Fibroblast of skin of left quadriceps (primary cell): ENCODE measurements at places on chromosomes 2 and 18.

DNA sequence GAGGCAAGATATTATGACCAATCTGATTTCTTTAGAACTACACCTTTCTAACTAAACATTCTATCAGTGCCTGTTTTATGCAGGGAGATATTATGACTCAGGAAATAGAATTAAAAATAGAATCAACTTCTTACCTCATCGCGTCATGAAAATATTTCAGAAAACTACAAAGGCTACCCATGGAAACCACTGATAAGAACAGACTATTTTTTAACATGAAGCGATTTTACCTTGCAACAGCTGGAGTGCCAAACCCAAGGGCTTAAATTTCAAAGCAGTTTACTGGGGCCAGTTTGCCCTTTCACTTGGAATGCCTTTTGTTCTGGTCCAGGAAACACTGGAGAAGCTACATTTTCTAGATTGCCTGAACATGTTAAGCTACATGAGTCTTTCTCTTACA, 304.8 kb upstream of the CCDC68 start:
- DNase-seq, result no peak

- no peak for DNase-seq
These were observed 16.7 kb upstream of the MSGN1 start for GRCh38 chr2:17799301-17800120.

DNA sequence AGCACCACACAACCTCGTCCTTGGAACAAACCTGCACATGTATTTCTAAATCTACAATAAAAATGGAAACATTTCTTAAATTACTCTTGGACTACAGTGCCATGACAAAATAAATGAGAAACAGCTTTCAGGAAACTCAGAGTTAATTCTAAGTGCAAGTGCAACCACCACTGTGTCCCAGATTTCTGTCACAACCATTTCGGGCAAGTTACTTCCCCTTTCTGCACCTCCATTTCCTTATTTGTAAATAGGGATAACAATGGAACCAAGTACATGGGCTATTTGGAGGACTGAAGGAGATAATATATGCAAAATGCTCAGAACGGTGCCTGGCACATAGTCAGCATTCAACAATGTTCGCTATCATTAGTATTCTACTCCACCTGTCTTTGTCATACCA, 93.2 kb downstream of the CACNB4 start:
- DNase-seq, result no peak

DNA sequence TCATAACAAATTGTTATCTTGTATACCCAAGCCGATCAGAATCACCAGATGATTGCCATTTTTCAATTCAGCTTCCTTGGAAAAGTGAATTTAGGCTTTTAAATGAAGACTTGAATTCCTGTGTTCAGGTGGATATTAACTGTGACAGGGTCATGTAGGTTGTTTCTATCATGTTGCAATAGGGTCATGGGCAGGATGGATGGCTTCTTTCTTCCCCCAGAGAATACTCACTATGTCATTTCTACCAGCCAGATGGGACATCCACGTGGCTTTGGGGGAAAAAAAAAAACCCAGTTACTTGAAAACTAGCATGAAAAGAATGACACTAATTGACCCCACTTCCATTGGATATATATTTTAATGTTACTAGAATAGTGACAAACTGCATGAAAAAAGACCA, 14.6 kb upstream of the DSG2 start:
- DNase-seq, result no peak

DNA sequence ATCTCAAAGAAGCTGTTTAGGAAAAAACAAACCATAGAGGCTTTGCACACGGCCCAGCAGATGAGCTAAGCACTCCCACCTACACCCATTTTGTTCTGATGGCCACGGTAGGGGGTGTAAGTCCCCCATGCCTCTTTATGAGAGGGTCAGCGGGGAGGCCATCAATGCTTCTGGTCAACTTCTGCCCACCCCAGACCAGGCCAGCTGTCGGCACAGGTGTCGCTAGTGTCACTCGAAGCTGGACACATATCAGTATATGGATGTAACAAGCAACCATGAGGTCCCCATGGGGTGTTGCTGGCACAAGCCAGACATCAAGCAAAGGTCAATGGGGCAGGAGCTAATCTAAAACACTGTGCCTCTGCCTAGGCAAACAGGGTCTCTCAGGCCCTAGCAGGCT, 23.7 kb upstream of the SLC35F6 start:
- DNase-seq, result no peak

DNA sequence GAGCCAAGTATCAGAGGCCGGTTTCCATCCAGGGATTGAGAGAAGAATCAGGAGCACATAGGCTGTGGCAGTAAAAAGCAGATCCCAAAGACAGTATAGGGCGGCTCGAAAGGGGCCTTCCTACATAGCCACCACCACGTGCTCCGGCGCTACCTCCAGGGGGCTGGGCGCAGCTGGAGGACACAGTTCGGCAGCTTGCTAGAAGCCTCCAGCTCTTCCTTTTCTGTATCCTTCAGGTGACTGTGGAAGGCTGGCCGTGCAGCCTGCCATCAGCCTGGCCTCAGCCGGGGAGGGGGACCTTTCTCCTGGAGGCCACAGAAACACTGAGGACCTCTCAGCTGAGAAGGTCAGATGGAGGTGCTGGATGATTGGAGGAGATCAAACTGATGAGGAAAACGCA, 183.6 kb upstream of the GLI2 start:
- no peak for DNase-seq

GRCh38 chr18:8627107-8627472, 17.9 kb downstream of the RAB12 start:
- DNase-seq, result no peak

DNA sequence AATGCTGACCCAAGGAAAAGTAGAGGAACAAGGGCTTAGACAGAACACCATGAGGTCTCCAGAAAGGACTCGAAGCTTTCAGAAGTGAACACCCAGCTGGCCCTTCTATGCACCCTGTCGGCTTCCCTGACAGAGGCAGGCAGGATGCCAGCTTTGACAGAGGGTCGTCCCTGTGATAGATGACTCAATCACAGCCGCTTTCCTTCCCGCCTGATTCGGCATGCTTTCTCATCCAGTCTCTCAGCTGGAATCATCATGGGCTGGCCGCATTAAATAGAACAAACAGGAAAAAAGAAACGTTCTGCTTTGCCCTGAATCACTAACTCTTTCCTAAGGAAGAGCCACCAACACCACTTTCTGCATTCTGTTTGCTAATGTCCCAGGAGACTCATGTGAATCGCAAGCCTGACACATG, 140.3 kb upstream of the RAB12 start:
- peak; percentile 11 for DNase-seq

DNA sequence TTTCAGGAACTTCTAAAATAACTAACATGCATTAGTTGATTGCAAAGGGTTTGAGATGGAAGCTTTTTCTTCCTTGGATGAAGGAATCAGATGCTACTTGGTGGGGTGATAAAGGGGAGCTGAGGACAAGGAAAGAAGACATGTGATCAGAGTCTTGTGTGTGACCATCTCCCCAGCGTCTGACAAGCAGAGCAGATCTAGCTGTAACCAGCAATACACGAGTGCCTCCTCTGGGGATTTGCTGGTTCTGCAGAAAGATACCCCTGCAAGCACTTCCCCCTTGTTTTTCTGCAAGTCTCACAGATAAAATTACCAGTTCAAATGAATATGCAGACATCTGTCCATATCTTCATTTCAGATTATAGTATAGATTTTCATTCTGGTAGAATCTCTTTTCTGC, 2.7 kb downstream of the CDH7 start:
- peak; percentile 10 for DNase-seq

- DNase-seq, result no peak
These were observed 37.7 kb upstream of the CTDP1 start for GRCh38 chr18:79641722-79642497.

GRCh38 chr2:214807653-214808052, 1.8 kb downstream of the BARD1 start:
- DNase-seq, result no peak

- no peak for DNase-seq
These were observed 1.2 kb upstream of the CLASP1 start for GRCh38 chr2:121650315-121650930.

GRCh38 chr2:65158557-65158956, 28.7 kb upstream of the RAB1A start:
- no peak for DNase-seq

- DNase-seq, result peak; percentile 40
These were observed 99.0 kb downstream of the SNTG2 start for GRCh38 chr2:1049691-1050090.

- DNase-seq, result no peak
These were observed 221.8 kb downstream of the INSIG2 start for GRCh38 chr2:118309946-118310680.

GRCh38 chr2:184767059-184767458, 168.7 kb downstream of the ZNF804A start:
- DNase-seq, result no peak

DNA sequence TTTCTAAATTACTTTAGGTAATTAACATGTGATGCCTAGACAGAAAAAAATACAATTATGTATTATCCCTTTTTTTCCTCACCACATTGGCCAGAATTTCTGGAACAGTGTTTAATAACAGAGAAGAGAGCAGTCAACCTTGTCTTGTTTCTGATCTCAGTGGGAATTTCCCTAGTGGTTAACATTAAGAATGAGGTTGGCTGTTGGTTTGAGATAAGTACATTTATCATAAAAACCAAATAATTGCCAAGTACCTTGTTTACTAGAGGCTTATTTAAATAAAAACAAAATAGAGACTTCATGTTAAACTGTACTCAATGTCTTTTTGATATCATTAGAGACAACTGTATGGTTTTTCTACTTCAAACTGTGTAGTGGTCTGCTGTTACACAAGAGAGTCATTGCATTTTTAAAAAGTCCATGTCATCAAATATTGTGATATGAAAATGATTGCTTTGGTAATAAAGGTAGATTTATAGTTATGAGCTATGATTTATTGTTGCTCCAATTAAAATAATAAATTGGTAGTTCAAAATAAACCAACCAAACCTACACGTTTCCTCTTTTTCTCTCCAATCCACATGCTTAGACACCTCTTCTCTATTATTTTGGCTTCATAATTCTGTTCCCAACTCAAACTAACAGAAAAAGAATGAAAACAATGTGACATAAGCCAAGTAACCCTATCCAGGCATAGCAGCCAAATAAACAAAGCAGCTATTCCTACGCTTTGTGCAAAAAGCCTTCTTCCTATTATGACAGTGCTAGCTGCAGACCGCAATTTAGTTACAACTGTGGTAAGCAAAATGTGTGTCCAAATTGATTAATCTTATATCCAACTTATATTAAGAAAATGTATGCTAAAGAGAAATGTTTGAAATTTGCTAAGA, 20.9 kb upstream of the TANK start:
- no peak for DNase-seq

GRCh38 chr2:26058390-26058789, 24.5 kb downstream of the RAB10 start:
- no peak for DNase-seq

GRCh38 chr2:101114268-101114783, 36.9 kb downstream of the TBC1D8 start:
- DNase-seq, result no peak

DNA sequence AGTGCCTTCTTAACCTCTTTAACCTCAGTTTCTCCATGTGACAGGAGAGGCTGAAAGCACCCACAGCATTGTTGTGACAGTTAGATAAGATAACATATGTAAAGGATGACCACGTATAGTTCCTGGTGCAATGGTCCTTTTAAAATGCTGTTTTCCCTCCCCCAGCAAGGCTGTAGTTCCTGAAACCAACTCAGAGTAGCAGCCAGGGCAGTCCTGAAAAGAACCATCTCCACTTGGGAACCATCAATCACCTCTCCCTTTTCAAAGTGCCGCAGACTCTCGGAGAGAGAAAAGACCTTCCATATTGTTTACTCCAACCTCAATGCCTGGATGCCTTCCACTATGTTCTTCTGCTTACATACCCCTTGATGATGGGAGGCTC, 158.8 kb downstream of the DDX1 start:
- DNase-seq, result no peak

DNA sequence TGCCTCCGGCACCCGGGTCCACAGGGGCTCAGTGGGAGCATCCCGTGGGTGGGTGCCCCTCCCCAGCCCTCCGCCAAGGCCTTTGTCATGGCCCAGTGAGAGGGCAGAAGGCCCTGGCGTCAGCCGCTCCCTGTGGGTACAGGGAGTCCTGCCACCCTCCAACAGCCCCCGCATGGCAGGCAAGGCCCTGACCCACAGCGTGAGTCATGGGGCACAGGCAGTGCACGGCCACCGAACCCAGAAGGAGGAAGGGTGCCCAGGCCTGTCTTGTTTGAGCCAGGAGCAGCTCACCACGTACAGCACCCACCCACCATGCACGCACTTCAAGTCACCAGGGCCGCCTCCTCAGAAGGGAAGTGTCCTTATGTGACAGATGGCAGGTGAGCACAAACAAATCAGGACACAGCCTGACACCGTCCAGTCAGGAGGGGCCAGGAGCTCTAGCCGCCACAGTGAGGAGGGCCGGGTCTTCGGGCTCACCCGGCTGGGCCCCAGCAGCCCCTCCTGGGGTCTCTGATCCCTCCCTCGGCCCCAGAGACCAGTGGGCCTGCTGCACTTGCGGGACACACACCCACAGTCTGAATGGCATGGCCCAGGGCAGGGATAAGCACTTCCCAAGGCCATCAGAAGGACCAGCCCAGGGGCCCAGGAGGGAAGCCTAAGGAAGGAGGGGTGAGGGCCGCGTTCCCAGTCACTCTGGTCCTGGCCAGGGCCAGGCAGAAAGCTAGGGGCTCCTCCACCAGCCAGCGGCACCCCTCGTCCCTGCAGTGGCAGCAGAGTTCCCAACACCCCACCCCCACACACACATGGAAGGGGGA, 25.8 kb downstream of the BIN1 start:
- no peak for DNase-seq

GRCh38 chr2:26812731-26813130, 26.9 kb downstream of the CENPA start:
- DNase-seq, result no peak

DNA sequence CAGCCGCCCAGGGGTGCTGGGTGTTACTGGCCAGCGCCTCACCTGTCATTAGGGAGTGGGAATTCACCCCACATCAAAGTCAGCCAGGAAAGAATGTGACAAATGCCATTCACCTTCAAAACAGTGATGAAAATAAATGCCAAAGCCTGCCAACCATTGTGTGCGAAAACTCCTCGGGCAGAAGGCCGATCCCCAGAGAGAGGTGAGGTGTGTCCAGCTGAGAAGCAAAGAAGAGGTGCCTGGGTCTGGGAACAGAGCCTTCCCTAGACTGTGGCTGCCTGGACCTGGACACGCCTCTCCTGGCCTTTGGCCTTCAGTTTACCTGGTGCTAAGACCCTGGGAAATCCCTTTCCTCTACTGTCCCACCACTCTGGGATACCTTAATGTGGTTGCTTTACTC, 142.7 kb downstream of the CYP26B1 start:
- DNase-seq, result no peak

DNA sequence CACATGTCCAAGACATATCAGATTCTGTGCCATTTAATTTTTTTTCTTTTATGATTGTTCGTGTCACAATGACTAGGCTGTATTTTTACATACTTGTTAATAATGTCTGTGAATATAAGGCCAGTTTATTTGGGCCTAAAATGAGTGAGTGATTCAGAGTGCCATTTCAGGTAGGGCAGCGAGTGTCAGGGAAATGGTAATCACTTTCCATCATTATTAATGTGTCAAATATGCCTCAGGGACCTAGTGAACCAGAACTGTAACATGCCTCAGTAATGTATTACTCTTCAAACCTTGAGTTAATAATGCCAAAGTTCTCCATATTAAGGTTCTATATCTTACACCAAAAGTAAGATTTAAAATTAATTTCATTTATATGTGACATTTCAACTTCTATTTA, 8.6 kb downstream of the FAM171B start:
- DNase-seq, result no peak
